ENCODE measurements at places on chromosomes 2 and 18.

- no peak for DNase-seq
Observed at GRCh38 chr2:133426791-133427190, 141.5 kb downstream of the NCKAP5 start.

GRCh38 chr2:204223046-204223445 lies 286.5 kb downstream of the ICOS start:
- no peak for DNase-seq

GRCh38 chr2:45180779-45181178 lies 171.5 kb upstream of the SIX2 start:
- DNase-seq = no peak

DNA sequence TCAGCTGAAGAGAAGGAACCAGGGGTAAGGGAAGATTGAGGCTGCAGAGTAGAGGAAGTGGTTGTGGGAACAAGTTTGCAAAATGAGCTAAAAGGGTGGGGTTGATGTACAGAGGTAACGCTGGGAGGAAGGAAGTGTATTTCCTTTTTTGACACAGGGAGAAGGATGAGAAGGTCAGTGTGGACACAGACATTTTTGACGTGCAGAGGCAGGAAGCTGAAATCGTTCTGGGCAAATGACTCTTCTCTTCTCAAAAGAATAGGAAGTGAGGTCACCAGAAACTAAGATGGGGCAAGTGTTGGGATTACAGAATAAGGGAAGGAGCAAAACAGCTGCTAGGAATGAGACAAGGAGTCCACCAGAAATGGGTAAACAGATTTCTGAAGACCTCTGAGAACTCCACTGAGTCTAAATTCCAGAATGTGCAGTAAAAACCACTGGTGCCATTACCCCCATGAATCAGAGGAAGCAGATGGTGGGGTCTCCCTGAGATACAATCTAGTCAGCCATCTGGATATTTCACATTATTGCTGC lies 20.0 kb upstream of the RNF149 start:
- no peak for DNase-seq

DNA sequence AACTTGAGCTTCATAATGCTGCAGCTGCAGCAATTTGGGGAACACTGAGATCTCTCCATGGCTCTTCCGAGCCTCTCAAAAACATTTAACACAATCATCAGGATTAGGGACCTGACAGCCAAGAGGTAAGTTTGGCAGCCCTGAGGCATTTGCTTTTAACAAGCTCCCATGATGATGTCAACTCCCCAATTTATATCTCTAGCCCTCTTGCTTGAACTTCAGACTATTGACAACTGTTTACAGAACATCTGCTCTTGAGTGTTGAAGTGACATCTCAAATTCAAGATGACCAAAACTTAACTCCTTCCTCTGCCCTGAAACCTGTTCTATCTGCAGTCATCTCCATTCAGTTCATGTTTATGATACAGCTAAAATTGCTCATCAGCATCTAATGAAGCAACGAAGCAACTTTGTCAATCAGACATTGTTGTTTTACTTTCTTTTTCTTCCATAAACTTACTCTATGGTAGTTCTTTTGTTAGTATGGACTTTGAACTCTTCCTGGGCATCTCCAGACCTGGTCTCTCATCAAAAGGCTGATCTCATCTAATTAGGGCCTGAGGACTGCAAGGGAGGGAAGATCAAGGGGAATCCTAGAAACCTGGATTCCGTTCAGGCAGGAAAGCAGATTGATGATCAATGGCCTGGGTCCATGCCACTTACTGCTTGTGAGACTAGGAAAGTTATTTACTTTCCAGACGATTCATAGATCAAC lies 48.1 kb downstream of the SEMA4F start:
- no peak for DNase-seq

GRCh38 chr2:241988146-241988545 lies 118.6 kb downstream of the RTP5 start:
- DNase-seq = no peak

Measured in GM19239 (cell line).